Vein endothelial cell (primary cell): ENCODE measurements at places on chromosomes 11 and 22. TPM values are rescaled to one million over a fixed set of nuclear protein-coding genes. Genes with fewer than 3 reads are reported as not detected.

Gene OR6A2
- total RNA-seq = 0.33 and 0.38 TPM in 2 replicates

Gene CCDC116
- total RNA-seq = 0.33 and 0.38 TPM in 2 replicates

Gene HBG1
- total RNA-seq = not detected in 2 replicates

Gene ASPHD2
- 4.2 and 5.3 TPM in 2 replicates for total RNA-seq

Gene DEFB131B
- total RNA-seq = not detected in 2 replicates

Gene CRACR2B
- 9.2 and 12.7 TPM in 2 replicates for total RNA-seq

Gene TMPRSS13
- not detected in 2 replicates for total RNA-seq

Gene DSCAML1
- total RNA-seq = not detected in 2 replicates

Gene FXYD2
- total RNA-seq = under 0.01 and 2.3 TPM in 2 replicates

Gene PRG3
- not detected in 2 replicates for total RNA-seq

Gene TMEM191C
- total RNA-seq = 0.33 and 1.2 TPM in 2 replicates

Gene TRIM66
- 5.6 and 5.7 TPM in 2 replicates for total RNA-seq

Gene BACE1
- total RNA-seq = 16.3 and 16.5 TPM in 2 replicates
